Epithelial cell of proximal tubule (primary cell): ENCODE measurements at places on chromosomes 12 and 14. TPM values are rescaled to one million over a fixed set of nuclear protein-coding genes. Genes with fewer than 3 reads are reported as not detected.

DNA sequence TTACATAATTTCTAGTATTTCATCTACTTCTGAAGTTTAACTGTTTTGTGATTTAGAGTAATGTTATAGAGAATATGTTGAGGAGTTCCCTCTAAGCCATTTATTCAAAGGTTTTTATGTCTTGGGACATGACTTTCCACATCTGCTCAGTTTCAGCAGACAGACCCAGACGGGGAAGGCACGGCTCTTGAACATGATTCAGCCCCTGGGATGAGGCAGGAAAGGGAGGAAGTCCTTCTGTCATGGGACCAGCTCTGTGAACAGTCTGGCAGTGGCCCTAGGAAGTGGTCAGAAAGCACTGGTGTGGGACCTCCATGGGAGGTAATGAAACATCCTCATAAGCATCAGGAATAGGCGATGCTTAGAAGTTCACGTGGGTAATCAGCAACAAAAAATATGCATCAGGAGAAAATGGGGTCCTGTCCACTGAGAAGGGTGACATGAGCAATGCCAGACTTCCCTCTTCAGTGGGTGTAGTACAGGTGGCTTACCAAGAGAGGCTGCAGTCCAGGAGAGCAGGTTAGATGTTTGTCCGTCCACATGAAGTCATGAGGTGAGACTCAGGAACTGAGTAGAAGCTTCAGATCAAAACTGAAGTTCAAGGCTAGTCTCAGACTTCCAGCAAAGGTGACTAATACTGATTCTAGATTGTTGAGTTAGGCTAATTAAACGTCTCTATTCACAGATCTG is 248.5 kb downstream of the IPO8 start:
- DNase-seq: no peak

- no peak for DNase-seq
These were observed 52.7 kb upstream of the NR2C1 start for GRCh38 chr12:95126076-95126475.

DNA sequence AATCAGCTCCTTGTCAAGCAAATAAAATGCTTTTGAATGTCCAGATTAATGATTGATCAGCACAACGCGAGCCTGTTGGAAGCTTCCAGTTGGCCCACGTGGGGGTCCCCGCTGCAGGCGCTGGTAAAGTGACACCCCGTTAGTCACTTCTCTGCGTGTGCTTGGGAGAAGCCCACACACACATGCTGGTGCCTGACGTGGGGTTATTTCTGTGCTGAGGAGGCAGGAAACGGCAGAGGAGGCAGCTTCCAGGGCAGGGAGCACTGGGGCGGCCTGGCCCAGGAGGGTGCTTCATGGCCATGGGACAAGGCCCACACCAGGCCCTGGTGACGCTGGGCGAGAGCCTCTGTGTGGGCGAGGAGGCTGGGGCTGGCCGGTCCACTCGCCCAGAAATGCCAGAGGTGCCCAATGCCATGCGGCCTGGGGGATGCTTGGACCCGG is 101.5 kb downstream of the KIF26A start:
- DNase-seq: no peak

GRCh38 chr14:89061696-89062095 is 237.2 kb downstream of the TTC8 start:
- DNase-seq: no peak

GRCh38 chr14:79424462-79424861 is 786.8 kb downstream of the DIO2 start:
- no peak for DNase-seq

DNA sequence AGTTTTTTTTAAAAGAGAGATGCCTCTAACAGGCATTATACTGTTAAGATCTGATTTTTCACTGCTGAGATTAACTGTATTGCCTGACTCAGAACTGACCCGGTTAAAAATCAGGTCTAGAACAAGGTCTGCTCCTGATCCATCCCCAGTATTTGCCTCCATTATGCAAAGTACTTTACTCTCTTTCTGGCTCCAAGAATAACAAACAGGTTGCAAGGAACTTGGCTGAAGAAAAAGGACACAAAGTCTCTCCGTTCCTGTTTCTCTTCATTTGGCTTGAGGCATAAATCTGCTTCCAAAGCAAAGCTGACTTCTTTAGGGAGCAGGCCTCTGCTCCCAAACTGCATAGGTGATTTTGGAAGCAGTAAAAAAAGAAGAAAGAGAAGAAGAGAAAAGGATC is 199.3 kb upstream of the PDZRN4 start:
- no peak for DNase-seq

- DNase-seq: no peak
These were observed 665.9 kb downstream of the BCL11B start for GRCh38 chr14:98606041-98606640.

GRCh38 chr12:34388636-34389377 is 366.5 kb downstream of the ALG10 start:
- DNase-seq: no peak

GRCh38 chr14:56002342-56002741 is 115.9 kb upstream of the PELI2 start:
- no peak for DNase-seq

DNA sequence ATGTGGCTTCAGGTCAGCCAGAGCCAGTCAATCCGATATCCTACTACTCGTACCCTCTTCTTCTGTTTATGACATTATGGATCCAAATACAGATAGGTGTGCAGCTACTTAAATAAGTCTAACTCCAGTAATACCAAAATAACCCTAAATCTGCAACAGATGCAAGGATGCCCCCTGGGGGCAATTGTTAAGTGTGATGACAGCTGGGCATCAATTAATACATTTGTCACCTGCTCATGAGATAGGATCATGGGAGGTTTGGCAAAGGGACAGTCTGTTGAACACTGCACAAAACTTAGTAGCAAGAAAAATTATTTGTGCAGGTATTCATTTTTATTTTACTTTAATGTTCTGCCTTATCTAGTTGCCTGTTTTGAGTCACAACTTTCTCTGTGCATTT is 83.2 kb downstream of the SLC38A6 start:
- DNase-seq: no peak

DNA sequence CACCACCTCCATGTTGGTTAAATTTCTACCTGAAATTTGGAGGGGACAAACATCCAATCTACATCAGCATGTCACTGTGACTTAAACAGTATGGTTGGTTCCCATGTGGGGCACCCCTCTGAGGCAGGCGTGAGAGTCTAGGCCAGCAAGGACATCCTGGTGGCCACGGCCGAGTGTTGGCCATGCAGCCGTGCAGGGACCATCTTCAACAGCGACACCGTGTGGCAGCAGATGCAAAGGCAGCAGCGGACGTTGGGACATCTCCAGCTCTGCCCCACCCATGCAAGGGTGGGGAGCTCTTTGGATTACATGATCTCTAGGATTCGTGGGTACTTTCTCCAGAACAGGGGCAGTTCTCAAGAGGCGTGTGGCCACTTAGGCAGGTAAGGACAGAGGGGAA is 49.8 kb downstream of the NOC4L start:
- no peak for DNase-seq

GRCh38 chr14:69675245-69675583 is 63.8 kb downstream of the SUSD6 start:
- DNase-seq: no peak

GRCh38 chr14:29463727-29464395 is 463.8 kb downstream of the PRKD1 start:
- DNase-seq: no peak

DNA sequence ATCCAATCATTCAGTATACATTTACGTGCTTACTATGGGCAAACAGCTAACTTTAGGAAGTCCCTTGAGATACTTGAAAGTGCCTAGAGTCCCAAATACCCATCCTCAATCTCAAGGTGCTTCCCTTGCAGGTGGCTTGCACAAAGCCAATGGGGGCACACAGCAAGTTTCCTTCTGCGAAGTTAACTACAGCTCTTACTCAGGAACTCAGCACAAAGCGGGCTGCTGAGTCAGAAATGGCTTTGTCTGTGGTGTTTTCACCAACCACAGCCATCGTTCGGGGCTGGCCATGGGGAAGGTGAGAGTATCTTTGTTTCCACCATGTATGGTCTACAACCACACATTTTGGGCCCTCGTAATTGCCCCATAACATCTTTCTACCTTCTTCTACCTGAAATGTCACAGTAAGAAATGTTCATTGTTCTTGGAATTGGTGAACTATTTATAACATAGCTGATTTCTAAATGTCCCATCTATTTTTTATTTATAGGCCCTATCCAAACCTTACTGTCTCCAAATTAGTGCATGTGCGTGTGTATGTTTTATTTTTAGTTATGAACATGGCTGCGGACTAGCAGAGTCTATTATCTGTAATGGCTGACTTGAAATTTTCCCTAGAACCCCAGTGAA is 13.9 kb downstream of the MFAP5 start:
- DNase-seq: no peak

DNA sequence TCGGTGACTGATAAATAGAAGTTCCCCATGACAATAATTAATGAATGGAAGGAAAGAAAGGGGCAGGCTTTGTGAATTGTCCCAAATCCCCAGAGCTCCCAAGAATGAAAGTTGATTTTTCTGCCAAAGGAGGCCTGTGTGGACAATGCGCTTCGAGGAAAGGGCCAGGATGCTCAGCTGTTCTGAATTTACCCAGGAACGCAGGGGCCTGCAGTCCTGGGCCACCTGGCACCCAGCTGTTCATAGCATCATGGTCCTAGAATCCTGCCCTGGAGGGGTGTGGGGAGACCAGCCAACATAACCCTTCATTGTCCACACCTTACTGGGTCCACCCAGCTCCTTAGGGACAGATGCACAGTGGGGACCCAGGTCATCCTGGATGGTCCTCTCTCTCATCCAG is 587.5 kb downstream of the BCL11B start:
- DNase-seq: no peak

- DNase-seq: no peak
These were observed 176.7 kb downstream of the PTPN11 start for GRCh38 chr12:112595410-112595809.

DNA sequence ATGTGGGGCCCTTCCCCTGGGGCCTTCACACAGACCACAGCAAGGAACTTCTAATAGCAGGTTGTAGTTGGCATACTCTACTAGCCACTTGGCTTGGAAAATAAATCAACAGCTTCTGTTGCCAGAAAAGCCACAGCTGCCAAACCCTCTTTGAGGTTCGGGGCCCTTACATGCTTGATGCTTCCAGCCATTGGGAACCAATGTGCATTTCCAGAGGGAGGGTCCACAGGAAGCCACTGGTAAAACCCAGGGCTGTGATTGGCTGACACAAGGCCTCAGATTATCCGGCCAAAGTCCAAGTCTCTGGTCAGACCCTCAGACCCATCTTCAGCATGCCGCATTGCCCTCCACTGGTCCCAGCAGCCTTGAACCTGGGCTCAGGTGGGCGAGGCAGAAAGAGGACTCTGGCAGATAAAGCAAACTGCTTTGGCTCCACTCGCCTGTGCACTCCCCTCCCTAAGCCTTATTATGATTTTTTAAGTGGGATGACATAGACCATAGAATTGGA is 214.4 kb downstream of the BCL11B start:
- DNase-seq: no peak

- no peak for DNase-seq
These were observed 30.3 kb upstream of the TEX22 start for GRCh38 chr14:105368032-105368417.

- no peak for DNase-seq
These were observed 507 bp upstream of the CD9 start for GRCh38 chr12:6199531-6200255.

The TPPP2 gene
- total RNA-seq: not detected in 2 replicates

The LUM gene
- total RNA-seq: 0.29 and 0.69 TPM in 2 replicates

The FAM90A1 gene
- 0.23 TPM in 1 of 2 replicates, not detected in the other for total RNA-seq

The GPX2 gene
- not detected in 2 replicates for total RNA-seq

The SAV1 gene
- total RNA-seq: 29.0 and 32.6 TPM in 2 replicates

The TSPAN19 gene
- not detected in 2 replicates for total RNA-seq

The RHEBL1 gene
- 1.6 and 2.3 TPM in 2 replicates for total RNA-seq

The KCNMB4 gene
- total RNA-seq: 0.51 and 0.98 TPM in 2 replicates

The KMT2D gene
- 16.6 and 17.2 TPM in 2 replicates for total RNA-seq

The GPD1 gene
- 0.07 TPM in 1 of 2 replicates, not detected in the other for total RNA-seq

The REC8 gene
- total RNA-seq: 122 and 158 TPM in 2 replicates

The ABCC9 gene
- under 0.01 and 0.23 TPM in 2 replicates for total RNA-seq

The IRF2BPL gene
- 61.9 and 65.6 TPM in 2 replicates for total RNA-seq

The CCDC175 gene
- not detected in 2 replicates for total RNA-seq
